Activated naive CD8-positive, alpha-beta T cell treated with anti-CD3 and anti-CD28 coated beads for 36 hours (primary cell): ENCODE measurements at places on chromosomes 2 and 18.

DNA sequence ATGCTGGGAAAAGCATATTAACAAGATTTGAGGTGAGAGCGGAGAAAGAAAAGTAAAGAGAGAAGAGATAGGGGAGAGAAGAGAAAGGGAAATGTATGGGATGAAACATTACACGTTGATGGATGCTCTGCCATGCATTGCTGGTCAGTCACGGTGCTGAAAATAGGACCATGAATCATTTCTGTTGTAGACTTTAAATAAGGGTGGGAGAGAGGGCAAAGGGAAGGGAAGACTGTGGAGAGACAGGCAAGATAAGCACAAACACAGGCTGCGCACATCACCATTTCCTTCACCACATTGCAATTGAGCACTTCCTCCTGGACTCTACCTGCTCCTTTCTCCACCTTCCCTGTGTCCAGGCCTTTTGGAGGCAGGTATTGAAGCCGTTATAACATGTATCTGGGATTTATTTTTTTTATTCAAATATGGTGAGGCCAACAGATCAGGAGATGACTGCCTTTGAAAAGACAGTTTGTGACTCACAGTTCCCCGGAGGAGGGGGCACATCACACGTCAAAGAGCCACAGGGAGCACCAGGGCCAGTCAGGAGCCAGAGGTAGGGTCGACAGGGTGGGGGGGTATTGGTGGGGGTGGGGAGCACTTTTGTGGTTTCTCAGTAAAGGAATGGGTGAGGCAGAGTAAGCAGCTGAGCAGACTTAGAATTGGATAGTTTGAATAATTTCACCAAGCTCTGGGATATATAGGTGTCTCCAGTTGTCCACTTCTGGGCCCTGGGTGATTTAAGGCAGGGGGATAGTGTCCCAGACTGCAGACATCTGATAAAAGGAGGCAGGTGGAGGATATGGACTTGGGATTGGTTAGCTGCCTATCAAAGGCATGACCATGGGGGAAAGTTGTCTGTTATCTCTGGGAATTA, 372.8 kb upstream of the ST6GAL2 start:
- no peak for DNase-seq

DNA sequence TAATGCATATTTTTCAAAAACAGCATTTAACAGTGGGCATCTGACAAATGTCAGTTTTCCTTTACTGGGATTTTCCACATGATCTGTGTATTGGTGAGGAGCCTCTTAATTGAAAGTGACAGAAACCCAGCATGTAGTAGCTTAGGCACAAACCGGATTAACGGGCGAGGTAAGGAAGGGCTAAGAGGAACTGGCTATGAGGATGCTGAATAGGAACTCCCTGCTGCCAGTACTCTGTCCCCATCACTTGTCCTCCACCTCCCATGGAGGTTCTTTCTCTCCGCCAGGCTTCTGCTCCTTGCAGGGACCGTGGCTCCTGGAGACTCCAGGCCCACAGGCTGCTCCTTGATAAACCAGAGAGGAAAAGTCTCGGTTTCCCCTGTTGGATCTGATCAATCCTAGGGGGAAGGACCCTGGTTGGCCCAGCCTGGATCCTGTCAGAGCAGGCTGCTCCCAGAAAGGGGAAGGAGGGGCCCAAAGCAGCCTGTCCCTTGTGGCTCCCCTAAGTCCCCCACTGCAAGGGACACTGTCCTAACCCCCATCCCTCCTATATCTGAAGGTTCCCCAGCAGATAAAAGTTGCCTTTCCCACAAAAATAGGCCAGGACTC, 10.3 kb downstream of the TEX44 start:
- DNase-seq, result no peak

DNA sequence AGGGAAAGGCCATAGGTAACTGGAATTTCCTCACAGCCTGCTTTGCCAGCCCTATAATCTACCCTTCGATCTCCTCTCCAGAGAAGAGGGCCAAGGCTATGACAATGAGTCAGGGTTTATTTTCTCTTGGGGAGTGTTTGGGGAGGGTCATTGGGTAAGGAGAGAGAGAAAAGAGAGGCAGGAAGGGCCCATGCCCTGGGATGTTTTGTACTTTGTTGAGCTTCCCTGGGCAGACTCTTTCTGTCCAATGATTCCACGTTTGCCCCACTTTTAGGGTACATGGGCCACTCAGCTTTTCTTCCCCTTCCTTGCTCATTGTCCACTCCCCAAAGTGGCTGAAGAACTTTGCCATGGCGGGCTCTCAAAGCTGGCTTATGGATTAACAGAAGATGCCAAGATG, 224.2 kb downstream of the ALK start:
- DNase-seq, result no peak

- DNase-seq, result no peak
Measured at GRCh38 chr2:168530982-168531622, 75.0 kb downstream of the CERS6 start.

DNA sequence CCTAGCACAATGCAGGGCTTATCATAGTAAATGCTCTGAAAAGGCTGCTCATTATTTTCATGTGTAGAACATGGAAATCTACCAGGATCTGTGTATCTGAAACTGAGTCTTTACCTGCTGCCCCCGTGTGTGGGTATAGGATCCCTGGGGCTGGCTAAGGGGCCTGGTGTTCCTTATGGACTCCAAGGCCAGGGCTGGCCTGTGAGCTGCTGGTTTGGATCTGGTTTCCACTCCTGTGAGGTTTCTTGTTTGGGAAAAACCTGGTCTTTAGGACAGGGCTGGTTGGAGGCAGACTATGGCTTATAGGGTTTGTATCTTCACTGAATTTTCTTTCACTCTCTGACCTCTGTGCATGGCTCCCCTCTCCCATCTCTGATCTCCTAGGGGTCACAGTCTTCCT, 80.8 kb downstream of the DYSF start:
- DNase-seq, result no peak

DNA sequence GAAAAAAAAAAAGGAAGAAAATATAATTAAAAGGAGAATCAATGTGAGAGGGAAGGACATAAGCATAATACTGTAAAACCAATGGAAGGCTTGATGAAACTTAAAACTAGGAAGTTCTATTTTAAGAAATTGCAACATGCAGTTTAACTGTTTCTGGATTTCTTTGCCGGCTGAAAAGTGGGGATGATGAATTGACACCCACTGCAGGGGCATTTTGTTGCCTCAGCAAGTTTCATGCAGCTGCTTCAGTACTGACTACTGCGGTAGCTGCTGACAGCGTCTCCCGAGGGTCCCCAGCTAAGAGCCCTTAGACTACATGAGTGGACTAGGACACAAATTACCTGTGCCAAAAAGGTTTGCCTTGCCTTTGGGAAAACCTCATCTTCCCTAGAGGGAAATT, 69.2 kb downstream of the B3GNT2 start:
- DNase-seq, result no peak

- DNase-seq, result no peak
Measured at GRCh38 chr18:55268151-55268601, 308.9 kb upstream of the CCDC68 start.

- no peak for DNase-seq
Measured at GRCh38 chr2:174780856-174781255, 16.6 kb upstream of the CHRNA1 start.

DNA sequence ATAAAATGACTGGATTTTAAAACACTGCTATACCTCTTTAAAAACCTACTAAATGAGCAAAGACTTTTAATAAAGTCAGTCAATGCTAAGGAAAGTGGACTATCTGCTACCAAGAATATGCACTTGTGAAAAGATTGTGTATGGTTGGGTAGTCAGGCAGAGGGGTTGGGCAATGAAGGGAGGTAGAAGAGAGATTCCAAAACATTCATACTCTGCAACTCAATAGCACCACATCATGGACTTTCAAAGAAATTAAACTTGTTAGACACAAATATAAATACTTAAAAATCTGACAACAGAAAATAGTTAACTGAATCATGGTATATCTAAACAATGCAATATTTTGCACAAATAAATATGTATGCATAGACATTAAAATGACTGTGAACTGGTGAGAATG, 139.9 kb upstream of the MAPRE2 start:
- no peak for DNase-seq

- no peak for DNase-seq
Measured at GRCh38 chr2:127582863-127583861, 47.7 kb downstream of the MYO7B start.

DNA sequence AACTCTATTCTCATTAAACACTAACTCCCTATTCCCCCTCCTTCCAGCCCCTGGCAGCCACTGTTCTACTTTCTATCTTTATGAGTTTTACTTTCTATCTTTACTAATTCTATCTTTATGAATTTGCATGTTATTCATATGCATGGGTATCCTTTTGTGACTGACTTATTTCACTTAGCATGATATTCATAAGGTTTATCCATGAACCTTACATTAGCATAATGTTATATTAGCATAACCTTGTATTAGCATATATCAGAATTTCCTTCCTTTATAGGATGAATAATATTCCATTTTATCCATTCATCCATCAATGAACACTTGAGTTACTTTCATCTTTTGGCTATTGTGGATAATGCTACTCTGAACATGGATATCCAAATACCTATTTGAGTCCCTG, 41.8 kb downstream of the MSTN start:
- no peak for DNase-seq

GRCh38 chr2:150483532-150483931, 3.9 kb downstream of the RND3 start:
- no peak for DNase-seq

DNA sequence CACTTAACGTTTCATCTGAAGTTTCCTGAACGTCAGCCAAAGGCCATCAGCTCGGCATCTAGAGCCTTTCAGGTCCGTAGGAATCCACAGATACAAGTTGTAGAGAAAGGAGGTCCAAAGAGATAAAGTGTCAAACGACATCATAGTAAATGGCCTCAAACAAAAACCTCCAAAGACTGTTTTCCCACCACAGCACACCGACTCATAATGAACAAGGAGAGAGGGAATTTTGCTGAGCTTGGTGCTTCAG, 150.3 kb downstream of the PXDN start:
- no peak for DNase-seq

DNA sequence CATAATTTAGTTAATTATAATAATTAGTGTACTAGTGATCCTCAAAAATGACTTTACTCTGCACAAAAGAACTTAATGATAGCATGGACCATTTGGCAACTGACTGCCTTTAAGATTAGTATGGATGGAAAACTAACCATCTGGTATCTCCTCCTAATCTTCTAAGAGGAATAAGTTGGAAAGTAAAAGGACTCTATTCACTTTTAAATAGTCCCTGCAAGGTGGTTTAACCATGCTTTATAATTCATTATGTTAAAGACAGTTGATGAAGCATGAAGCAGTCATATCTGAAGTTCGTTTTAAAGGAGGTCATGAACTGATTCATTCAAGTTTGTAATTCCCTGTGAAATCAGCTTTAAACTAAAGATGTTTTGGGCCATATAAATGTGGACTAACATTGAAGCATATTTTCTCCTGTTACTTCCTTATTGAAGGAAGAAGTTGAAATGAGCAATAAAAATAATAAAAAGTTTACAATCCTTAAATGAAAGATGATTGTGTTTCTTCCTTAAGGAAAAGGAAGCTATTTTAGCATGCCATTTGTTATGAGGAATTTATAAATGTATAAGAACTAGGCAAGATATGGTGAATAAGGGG, 446.0 kb downstream of the XIRP2 start:
- DNase-seq, result no peak

DNA sequence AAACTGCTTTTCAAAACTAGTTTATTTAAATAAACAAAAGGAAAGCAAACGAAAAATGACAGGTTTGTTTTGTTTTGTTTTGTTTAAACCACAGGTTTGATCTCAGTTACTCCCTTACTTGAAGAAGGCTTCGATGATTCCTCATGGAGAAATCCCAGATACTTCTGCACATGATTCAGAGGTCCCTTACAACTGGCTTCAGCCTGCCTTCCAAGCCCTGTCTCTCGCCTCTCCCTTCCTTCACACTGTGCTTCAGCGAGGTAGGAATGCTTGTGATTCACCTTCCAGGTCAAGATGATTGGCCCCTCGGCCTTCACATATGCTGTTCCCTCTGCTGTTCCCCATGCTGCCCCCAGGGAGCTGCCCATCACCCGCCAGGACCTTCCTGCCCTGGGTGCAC, 104.1 kb upstream of the ITGA6 start:
- DNase-seq, result no peak

GRCh38 chr2:201109186-201109585, 6.8 kb upstream of the CFLAR start:
- no peak for DNase-seq

DNA sequence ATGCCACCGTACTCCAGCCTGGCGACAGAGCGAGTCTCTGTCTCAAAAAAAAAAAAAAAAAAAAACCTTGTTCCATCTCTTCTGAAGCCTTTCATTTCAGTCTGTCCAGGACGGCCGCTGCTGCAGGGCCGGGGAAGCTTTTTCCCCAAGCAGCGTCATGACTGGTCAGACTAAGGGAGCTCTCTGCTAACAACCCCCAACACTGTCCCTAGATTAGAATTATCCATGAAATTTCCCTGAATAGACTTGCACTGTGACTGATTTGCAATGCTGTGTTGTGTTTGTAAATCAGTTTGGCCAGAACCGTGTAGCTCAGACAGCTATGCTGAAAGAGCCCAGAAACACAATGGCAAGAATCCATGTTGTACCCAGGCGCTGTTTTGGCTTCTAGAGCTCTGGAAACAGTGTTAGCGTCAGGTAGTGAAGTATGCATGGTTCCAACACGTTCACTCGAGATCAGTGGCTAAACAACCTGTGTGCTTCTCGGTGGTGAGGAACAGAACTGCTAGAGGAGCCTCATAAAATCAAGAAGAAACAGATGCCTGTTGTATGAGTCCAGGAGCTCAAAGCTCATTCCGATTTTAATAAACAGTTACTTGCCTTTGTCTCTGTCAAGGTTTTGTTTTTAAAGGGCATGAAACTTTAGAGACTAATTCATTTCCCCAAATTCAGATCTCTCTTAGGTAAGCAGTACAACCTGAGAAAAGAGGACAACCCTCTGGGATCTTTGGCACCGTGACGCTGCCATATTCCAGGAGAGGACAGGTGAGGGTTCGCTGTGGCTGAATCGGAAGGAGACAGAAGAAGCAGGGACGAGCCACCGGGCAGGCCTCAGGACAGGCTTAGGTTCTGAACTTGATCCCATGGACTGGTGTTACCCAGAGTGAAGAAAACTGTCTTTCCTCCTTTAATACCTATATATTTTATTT, 43.5 kb downstream of the GORASP2 start:
- no peak for DNase-seq
